COR-L47 (cell line): ENCODE measurements at places on chromosomes 1 and 21.

GRCh38 chr1:25458541-25459298 is 28.0 kb downstream of the MACO1 start:
- no peak for DNase-seq

GRCh38 chr1:65512383-65512782 is 91.9 kb downstream of the LEPR start:
- DNase-seq = no peak

DNA sequence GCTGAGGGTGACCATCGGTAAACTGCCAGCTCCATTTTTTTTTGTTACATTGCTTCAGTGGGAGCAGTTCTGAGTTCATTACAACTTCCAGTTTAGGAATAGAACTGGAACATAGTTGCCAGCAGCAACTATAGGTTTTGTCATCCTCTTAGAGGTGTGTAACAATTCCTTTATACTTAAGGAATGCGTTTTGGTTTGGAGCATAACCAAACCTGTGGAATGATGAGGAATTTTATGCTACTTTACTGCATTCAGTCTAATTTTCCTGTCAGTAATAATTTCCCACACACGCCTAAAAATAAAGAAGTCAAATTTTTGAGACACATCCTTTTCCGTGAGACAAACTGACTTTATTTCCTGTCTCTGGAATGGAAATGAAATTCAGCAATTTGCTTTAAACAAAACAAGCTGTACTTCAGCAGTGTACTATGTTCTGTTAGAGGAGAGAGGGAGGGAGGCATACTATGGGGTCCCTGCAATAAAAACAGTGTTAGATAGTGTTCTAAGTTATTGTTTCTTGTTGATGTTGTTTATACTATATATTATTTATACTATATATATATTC is 4.8 kb upstream of the AMPD1 start:
- DNase-seq = no peak

- DNase-seq = no peak
Measured at GRCh38 chr21:32894321-32894720, 122.8 kb upstream of the PAXBP1 start.

DNA sequence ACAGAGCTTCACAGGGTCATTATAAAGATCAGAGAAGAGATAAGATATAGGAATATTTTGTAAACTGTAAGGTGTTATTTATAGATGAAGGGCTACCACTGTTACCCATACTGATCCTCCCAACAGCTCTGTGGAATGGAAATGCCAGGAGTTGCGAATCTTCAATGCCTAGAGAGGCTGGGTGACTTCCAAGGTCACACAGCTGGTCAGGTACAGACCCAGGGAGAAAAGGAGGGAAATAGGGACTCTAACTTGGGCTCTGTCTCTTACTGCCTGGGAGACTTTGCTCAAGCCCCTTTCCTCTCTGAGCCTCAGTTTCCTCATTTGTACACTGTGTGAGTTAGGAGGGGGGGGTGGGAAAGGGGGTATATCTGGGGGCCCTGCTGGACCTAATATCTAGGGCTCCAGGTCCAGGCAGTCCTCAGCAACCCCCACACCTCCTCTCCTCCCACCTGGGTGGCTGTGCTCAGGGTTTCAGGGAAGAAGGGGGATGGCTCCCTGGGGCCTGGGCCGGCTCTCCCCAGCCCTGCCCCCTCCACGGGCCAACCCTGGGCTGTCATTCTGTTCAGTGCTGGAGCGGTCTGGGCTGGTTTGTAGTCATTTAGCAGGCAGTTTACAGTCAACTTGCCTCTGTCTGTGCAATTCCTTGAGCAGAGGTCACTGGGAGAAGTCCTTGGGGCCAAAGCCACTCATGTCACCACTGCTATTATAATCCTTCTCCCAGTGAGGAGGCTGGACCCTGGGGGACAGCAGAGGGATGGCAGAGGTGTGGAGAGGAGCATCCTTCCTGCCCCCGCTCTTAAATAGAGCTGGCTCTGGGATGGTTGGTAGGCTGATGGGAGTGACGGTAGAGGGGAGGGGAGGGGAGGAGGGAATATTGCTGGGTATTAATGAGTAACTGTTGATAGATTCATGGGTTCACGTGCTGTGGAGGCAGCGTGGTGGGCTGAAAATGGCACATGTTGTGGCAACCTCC is 1.7 kb downstream of the BSND start:
- DNase-seq = no peak

- no peak for DNase-seq
Measured at GRCh38 chr1:61132176-61132638, 49.8 kb downstream of the NFIA start.

DNA sequence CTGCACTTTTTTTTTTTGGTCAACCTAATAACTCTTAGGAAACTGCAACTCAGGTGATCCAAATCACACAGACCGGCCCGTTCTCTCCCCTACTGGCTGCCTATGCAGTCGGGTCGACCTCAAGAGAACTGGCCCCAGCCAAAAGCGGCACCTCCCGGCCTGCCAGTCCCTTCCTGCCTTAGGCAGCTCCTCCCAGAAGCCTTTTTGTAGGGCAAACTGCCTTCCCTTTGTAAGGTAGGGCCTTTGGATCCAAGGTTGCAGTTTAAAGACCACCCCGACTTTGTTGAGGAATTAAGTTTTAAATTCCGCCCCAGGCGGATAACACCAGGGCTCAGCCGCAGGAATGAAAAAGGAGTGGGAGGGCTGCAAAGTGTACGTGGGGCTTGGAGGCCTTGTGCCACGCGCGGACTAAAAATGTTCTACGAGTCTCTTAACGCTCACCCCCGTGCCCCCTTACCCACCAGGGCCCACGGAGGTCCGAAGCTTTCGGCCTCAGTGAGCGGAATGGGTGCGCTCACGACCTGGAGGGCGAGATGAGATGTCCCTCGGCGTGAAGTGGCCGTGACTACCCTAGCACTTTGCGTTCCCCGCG is 642 bp upstream of the ST3GAL3 start:
- DNase-seq = no peak

- no peak for DNase-seq
Measured at GRCh38 chr1:58465825-58466629, 80.5 kb downstream of the OMA1 start.

DNA sequence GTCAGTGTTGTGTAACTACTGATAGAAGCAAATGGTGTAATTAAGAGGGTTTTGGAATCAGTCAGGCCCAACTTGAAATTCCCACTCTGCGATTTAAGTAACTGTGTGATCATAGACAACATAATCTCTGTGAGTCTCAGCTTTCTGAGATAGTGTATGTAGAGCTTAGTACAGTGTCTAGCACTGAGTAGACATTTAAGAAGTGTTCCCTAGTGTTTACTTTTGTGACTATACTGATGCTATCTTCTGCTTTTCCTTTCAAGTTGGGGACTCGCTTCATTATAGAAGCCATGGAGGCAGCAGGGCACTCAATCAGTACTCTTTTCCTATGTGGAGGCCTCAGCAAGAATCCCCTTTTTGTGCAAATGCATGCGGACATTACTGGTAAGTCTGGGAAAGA is 147.7 kb upstream of the HOOK1 start:
- no peak for DNase-seq

DNA sequence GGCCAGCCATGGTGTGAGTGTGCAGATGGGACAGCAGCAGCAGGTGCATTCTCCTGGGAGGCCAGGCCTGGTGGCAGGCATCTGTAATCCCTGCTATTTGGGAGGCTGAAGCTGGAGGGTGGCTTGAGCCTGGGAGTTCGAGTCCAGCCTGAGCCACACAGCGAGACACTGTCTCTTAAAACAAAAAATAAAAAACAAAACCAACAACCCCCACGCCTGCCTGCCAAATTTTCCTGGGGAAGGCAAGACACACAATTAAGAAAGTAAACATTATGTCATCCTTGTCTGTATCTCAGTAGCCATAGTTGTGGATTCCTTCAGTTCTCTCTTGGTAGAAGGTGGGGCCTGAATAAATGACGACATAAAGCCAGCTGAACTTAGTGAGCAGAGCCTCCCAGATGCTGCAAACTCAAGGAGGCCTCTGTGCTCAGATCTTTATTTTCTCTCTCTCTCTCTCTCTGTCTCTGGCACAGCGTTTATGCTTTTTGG is 57.6 kb upstream of the CD34 start:
- no peak for DNase-seq

DNA sequence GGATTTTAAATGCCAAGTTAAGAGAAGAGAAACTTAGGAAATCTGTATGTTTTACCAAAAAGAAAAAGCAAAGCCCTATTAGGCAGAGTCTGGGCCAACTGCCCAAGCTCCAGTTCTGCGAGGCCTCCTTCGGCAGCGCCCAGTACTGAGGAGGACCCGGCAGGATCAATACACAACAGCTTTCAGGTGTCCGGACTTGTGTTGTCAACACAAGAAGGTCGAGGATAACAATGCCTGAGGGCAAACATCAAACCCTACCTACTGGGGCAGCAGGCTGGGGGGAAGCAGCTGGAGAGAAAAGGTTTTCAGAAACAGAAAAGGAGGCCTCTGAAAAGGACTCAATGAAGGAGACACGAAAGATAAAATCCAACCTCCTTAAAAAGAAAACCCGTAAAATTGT is 98.1 kb upstream of the GJB5 start:
- DNase-seq = peak; percentile 85

- DNase-seq = no peak
Measured at GRCh38 chr1:94579876-94580294, 38.3 kb upstream of the F3 start.

DNA sequence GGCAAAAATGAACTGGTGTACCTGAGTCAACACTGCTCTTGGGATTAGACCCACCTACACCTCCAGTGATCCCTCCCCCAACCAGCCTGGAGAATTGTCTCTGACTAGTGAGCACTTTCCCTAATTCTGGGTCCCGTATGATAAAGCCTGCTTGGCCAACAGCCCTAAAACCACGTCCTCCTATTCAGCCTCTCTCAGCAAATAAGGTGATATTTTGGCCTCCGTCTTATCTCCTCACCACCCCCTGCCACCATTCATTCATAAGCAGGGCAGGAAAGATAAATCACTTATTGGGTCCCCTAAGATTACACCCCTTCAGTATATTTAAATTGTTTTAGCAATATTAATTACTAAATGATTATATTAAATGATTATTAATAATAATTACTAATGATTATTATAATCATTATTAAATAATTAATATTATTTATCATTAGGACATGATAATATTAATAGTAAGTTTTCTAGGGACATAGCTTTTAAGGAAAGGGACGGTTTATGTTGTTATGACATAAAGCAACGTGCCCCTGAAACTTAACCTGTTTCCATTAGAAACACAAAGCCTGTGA is 108.0 kb downstream of the DUSP10 start:
- no peak for DNase-seq

DNA sequence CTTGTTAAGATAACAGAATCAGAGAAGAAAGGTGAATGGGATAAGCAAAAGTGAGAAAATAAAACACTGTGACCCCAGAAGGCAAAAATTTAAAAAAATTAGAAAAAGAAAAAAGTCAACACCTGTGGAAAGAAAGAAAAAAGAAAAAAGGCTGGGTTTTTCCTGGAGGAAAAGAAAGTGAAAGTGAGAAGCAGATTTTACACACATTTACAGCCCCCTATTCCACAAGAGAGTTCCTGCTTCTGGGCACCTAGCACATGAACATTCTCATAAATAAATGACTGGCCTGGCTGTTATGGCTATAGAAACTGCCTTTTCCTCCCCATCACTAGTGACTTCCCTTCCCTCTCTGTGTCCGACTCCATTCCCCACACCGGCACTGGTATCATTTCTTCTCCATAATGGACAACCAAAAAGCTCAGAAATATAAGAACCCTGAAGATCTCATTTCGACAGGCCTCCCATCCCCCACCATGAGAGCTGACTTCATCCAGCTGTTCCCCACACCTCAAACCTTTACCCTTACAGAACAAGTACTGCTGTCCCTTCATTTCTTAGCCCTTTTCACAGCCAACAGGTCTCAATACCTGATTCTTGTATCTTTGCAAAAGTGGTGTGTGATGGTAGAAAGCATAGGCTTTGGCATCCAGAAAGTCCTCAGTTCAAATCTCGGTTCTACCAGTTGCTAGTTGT is 12.6 kb downstream of the MTF1 start:
- DNase-seq = no peak

- no peak for DNase-seq
Measured at GRCh38 chr1:2304921-2305681, 77.0 kb downstream of the SKI start.

DNA sequence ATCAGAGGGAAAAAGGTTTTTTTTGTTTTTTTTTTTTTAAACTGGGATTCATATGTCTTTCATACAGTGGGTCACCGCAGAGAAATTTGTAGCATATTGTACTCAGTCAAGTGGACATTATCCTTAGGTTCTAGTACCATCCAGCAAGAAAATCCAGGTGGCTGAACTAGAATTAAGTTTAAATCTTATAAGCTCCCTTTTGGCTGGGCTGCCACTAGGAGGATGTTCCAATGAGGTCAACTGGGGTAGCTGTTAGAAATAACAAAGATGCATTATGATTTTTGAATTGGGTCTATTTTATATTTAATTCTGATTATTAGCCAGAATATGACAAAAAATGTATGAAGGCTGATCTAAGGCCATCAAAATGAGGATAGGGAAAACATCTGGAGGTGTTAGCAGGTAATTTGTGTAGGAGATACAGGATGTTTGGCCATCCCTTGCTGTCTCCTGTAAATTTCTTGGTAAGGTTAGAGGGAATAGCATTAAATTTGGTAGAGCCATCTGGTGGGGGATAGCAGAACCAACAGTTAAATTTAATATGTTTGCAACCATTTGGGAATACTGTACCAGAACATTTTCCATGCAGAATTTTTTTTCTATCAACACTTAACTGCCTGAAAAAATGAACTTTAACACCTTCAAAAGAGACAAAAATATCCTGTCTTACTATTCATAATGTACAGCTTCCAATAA is 568.5 kb upstream of the B3GALT2 start:
- DNase-seq = peak; percentile 23

DNA sequence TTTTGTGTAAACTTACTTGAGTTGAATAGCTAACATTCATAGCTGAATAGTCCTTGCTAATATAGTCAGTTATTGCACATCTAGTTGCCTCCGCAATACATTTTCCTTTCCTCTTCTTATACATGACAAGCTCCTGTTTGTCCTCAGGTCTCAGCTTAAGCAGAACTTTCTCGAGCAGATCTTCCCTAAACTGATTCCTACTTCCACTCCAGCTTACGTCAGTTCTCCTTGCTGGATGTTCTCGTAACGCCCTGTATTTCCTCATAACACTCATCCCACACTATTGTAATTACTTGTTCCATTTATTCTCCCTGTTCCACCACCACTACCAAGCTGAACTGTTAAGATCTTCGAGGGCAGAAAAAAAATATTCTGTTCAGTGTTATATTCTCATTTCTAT is 15.1 kb upstream of the OMA1 start:
- DNase-seq = no peak

- no peak for DNase-seq
Measured at GRCh38 chr1:37006132-37006868, 28.0 kb downstream of the GRIK3 start.

DNA sequence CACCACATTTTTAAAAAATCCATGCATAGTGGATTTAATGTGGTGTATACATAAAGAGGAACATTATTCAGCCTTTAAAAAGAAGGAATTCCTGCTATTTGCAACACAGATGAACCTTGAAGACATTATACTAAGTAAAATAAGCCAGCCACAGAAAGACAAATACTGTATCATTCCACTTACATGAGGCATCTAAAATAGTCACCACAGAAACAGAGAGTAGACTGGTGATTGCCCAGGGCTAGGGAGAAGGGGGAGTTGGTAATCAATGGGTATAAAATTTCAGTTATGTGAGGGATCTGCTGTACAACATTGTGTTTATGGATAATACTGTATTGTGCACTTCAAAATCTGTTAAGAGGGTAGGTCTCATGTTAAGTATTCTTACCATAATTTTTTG is 10.0 kb downstream of the FAM163A start:
- DNase-seq = no peak
